ENCODE measurements at places on chromosomes 1 and 21. TPM values are rescaled to one million over a fixed set of nuclear protein-coding genes. Genes with fewer than 3 reads are reported as not detected.

CCDC27 gene
- total RNA-seq, result not detected

ADAMTS5 gene
- not detected for total RNA-seq

NR5A2 gene
- total RNA-seq, result not detected

CYP4A11 gene
- total RNA-seq, result not detected

B3GALT5 gene
- 0.32 TPM for total RNA-seq

DLGAP3 gene
- not detected for total RNA-seq

CELA3A gene
- not detected for total RNA-seq

CYP4B1 gene
- not detected for total RNA-seq

ACTL8 gene
- 0.31 TPM for total RNA-seq

DNA sequence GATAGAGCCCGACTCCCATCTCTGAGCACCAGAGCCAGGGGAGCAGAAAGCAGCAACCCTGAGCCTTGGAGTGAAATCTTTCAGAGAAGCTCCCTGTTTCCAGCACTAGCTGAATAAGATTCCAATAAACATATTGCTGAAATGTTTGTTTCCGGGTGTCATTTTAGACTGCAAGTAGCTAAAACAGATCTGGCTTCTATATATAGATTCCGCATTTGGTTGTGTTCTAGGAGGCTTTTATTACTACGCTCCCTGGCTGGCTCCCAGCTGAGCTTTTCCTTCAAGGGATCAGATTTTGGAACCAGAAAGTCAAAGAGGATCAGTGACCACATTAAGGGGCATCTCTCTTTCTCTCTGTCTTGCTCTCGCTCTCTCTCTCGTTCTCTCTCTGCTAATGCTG lies 88.2 kb downstream of the PAPPA2 start:
- no peak for DNase-seq

- no peak for DNase-seq
Observed at GRCh38 chr21:46648539-46648938, 13.1 kb downstream of the PRMT2 start.

GRCh38 chr1:178066908-178067614 lies 26.8 kb upstream of the RASAL2 start:
- no peak for DNase-seq

DNA sequence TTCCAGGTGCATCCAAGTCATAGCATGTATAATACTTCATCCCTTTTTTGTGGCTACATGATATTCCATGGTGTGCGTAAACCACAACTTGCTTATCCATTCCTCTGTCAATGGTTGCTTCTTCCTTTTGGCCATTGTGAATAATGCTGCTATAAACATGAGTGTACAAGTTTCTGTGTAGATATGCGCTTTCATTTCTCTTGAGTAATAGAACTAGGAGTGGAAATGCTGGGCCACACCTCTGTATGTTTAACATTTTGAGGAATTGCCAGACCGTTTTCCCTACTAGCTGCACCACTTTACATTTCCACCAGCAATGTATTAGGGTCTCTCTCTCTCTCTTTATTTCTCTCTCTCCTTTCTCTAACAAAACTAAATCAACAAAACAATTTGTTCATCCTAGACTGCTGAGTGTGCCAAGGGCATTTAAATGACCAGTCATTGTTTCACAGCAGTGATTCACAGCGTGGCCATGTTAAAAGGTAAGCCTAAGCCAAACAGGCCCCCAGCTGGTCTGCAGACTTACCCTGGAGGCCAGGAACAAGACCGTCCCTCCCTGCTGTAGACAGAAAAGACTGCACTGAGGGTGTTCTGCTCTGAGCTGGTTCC lies 53.2 kb upstream of the LYST start:
- no peak for DNase-seq

- DNase-seq, result no peak
Observed at GRCh38 chr1:160409486-160409885, 9.1 kb downstream of the VANGL2 start.

GRCh38 chr1:112694363-112694929 lies 12.5 kb downstream of the RHOC start:
- no peak for DNase-seq

DNA sequence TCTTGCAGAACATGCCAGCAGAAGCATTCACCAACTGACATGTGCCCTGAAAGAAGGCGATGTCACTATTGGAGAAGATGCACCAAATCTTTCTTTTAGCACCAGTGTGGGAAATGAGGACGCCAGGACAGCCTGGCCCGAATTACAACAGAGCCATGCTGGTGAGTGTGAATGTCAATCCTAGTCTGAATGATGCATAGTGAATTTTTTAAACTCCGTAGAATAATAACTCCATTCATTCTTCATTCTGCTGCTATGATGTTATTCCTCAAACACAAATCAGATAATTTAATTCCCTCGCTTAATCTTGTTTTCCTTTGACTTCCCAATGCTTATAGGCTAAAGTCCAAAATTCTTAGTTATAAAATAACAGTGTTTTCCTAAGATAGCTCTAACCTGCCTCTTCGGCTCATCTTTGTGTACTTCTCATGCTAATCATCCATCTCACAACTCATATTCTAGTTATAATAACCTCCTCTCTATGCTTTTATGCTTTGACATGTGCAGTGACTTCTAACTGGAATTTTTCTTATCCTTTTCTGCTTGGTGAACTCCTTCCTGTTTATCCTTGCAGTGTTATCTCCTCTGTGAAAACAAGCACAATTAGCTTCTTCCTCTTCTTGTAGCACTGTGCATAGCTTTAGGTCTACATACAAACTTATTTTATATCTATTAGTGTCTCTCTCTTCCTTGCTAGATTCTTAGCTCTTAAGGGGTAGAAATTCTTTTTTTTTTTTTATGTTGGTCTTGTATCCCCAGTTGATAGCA lies 14.4 kb downstream of the SDCCAG8 start:
- no peak for DNase-seq

DNA sequence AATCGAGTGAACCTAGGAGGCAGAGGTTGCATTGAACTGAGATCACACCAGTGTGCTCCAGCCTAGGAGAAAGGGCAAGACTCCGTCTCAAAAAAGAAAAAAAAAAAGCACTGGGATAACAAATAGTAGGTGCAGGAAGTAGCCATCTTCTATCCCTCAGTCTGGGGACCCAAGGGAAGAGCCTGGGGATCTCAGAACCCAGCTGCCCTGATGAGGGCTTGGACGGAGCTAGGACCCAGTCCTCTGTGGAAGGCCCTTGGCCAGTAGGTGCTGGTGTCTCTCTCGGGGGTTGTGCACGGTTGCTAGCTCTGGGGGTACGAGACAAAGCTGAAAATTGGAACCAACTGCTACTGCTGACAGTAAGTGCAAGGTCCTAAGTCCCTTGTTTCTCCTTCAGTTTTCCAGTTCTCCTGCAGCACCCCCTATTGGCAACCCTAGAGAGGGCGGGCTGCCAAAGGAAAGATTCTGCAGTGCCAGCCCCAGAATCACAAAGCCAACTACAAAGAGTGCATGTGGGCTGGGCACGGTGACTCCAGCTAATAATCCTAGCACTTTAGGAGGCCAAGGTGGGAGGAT lies 57.6 kb upstream of the KIF1B start:
- peak; percentile 71 for DNase-seq

DNA sequence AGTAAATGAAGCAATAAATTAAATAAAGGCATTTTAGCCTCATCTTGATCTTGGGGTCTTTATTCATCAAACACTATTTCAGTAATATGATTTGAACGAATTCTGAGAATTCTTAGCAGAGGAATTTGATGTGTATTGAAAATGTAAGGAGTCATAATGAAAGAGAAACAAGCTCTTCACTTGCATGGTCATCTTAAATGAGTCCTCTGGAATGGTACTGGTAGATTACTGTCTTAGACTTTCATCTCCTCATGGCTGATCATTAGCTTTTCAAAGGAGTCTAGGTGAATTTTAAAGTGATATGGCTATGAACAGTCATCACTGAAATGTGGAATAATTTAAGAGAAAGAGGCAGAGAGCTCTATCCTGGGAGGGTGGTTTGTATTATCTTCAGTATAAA lies 30.0 kb downstream of the PRRC2C start:
- DNase-seq, result no peak

GRCh38 chr1:230123280-230124185 lies 56.5 kb downstream of the GALNT2 start:
- no peak for DNase-seq

GRCh38 chr21:45539046-45539795 lies 3.0 kb downstream of the SLC19A1 start:
- no peak for DNase-seq

DNA sequence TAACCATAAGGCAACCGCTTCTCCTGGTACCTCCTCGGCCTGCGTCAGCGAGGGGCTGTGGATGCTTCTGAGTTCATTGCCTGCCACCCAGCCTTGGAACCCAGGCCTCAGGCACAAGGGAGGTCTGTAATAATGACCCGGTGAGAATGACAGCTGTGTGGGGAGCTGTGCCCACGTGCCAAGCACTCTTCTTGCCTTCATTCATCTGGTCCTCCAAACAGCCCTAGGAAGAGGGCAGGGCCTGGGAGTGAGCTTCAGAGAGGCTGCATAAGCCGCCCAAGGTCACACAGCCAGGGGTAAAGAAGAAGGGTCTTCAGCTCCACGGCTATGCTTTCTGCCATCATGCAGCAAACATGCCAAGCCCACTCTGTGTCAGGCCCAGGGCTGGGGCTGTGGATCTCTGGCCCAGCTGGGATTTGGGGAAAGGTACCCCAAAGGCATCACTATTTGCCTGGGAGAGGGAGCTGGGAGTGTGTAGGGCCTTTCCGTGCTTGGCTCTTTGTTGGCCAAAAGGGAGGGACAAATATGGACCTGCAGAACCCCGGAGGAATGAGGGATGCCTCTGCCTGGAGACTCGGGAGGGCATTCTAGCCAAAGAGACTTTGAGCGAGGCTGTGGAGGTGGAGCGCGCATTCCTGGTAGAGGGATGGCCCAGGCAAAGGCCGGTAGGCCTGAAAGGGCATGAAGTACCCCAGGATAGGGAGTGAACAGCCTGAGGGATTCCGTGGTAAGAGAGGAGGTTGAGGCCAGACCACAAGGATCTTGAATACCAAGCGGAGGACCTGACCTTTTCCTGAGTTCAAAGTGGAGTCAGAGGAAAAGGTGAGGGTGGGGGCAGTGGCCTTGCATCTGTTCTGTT lies 10.1 kb upstream of the EDN2 start:
- no peak for DNase-seq

- DNase-seq, result no peak
Observed at GRCh38 chr1:32977546-32978087, 13.0 kb upstream of the RNF19B start.

DNA sequence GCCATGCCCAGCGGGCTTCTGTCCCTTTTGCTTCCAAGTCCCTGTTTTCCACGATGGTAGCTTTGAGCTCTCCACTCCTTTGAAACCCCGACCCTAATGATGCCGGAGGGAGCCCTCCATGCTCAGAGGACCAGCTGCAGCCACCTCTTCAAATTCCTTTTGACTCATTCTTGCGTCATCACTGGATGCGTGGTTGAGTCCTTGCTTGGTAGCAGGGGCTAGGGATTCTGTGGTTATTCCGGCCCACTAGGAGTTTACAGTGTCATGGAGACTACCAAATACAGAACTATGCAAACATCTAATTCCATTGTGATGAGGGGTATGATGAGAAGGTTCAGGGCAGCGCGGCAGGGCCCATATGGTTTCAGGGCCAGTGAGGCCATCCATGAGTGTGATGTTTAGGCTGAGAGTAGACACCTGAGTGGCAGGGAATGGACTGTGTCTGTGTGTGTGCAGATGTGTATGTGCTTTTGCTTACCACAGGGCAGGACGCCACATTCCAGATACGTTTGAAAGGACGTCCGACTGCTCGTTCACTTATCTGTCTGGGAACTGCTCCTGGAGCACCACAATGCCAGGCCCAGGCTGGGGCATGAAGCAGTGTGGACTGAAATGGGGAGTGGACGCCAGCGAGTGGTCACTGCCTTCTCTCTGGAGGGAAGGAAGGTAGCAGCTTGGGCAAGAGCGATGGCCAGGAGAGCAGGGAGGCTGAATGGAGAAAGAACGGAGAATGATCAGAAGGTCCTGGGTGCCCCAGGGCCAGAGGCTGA lies 30.4 kb upstream of the ZBTB21 start:
- peak; percentile 17 for DNase-seq

GRCh38 chr1:188669728-188670382 lies 1807.8 kb downstream of the BRINP3 start:
- peak; percentile 68 for DNase-seq

- DNase-seq, result no peak
Observed at GRCh38 chr1:51514733-51515132, 4.3 kb downstream of the EPS15 start.

DNA sequence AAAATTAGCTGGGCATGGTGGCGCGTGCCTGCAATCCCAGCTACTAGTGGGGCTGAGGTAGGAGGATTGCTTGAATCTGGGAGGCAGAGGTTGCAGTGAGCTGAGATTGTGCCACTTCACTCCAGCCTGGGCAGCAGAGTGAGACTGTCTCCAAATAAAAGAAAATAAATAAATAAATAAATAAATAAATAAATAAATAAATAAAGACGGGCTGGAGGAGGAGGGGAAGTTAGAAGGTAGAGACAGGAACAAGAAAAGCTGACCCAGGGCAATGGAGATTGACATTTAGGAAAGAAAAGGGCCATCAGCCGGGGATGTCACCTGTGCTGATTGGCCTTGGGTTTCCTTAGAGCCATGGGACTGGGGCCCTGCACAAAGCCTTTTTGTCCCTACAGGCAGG lies 153.7 kb upstream of the IGSF21 start:
- no peak for DNase-seq

GRCh38 chr1:166905900-166906299 lies 29.8 kb upstream of the TADA1 start:
- DNase-seq, result no peak

DNA sequence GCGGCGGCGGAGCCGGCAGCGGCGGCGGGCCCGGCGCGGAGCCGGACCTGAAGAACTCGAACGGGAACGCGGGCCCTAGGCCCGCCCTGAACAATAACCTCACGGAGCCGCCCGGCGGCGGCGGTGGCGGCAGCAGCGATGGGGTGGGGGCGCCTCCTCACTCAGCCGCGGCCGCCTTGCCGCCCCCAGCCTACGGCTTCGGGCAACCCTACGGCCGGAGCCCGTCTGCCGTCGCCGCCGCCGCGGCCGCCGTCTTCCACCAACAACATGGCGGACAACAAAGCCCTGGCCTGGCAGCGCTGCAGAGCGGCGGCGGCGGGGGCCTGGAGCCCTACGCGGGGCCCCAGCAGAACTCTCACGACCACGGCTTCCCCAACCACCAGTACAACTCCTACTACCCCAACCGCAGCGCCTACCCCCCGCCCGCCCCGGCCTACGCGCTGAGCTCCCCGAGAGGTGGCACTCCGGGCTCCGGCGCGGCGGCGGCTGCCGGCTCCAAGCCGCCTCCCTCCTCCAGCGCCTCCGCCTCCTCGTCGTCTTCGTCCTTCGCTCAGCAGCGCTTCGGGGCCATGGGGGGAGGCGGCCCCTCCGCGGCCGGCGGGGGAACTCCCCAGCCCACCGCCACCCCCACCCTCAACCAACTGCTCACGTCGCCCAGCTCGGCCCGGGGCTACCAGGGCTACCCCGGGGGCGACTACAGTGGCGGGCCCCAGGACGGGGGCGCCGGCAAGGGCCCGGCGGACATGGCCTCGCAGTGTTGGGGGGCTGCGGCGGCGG lies 1.0 kb downstream of the ARID1A start:
- no peak for DNase-seq

GRCh38 chr1:205998457-205999241 lies 4.5 kb downstream of the RAB7B start:
- no peak for DNase-seq

DNA sequence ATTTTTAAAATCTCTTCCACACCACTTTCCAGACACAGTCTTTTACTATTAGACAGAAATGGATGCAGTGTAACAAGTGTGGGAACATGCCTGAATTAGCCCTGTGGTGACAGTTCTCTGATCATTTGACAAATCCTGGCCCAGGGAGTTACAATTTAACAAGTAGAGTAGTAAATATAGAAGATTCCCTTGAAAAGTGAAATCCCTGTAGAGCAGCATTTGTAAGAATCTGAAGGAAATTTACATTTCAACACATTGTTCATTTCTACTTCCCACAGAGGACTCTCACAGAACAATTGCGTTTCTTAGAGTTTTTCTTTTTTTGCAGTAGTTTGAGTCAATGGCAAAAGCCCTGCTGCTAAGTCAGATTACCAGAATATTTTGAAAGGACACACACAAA lies 458.3 kb upstream of the BRINP3 start:
- DNase-seq, result no peak

Measured in A673 (cell line).